T-cell (primary cell): ENCODE measurements at places on chromosomes 3 and 15. TPM values are rescaled to one million over a fixed set of nuclear protein-coding genes. Genes with fewer than 3 reads are reported as not detected.

- no peak for DNase-seq
Measured at GRCh38 chr3:143001034-143001368, 369 bp upstream of the U2SURP start.

- no peak for DNase-seq
Measured at GRCh38 chr3:184525337-184526087, 36.1 kb upstream of the EPHB3 start.

DNA sequence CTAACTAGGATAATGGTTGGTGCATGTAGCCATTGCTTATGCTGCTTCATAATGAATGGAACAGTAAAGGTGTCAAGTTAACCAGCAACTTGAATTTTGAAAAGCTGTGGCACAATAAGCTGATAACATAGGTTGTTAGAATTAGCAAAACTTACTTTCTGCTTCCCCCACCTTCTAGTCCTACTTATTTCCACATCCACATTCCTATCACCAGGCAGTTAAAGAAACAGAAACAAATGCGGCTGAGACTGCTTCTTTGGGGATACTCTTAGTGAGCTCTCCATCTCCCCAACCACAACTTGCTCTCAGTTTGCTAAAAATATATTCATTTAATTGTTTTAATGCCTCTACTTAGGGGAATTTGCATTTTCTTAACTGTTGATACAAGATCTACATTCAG is 215.1 kb downstream of the TIGIT start:
- no peak for DNase-seq

GRCh38 chr15:101174152-101174920 is 77.5 kb downstream of the CHSY1 start:
- DNase-seq, result no peak

- no peak for DNase-seq
Measured at GRCh38 chr15:78937132-78937739, 7.6 kb downstream of the CTSH start.

The FBXW12 gene
- total RNA-seq, result not detected

The SATB1 gene
- 284 TPM for total RNA-seq

The FAM107A gene
- total RNA-seq, result not detected
